ENCODE measurements at places on chromosomes 3 and 15.

DNA sequence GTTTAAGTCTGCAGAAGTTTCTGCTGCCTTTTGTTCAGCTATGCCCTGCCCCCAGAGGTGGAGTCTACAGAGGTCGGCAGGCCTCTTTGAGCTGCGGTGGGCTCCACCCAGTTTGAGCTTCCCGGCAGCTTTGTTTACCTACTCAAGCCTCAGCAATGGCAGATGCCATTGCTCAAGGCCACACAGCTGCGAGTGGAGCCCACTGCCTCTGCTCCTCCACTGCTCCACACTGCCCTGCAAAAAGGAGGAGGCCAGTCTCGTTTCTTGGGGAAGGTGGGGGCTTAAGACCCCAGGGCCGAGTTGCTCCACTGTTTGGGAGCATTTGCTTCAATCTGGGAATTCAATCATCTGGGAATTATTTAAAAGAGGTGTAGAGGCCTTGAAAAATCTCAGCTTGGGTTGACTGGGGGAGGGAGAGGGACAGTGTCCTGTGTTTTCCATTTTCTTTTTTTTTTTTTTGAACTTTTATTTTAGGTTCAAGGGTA lies 144.6 kb upstream of the MEF2A start:
- no peak for DNase-seq

DNA sequence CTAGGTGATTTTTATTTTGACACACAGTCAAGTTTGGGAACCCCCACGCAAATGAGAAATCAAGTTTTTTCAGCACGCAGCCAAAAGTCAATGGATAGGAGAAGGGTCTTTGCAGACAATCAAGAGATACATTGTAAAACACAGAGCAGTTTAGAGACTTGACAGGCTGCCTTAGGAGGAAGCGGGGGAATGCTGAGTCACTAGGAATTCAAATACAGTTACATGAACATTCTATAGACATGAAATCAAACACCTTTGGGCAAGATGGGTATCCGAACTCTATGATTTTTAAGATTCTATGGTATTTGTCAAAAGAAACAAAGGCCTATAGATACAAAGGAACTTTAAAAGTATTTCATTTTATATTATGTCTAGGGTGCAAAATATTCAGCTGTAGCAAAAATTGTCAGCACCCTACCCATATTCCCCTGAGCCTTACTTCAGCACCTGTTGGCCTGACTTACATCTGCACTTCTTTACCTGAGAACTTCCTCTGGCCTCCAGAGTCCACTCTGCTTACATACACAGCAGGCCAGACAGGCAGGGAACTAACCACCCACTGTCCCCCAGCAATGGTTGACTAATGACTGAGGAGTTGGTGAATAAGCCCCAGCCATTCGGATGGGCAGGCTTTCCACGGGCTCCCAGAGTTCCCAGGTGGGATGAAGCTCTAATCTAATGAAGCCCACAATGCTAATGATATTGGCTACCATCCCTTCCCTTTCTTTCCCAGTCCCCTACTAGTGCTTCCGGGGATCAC lies 289.3 kb upstream of the RORA start:
- DNase-seq: no peak

DNA sequence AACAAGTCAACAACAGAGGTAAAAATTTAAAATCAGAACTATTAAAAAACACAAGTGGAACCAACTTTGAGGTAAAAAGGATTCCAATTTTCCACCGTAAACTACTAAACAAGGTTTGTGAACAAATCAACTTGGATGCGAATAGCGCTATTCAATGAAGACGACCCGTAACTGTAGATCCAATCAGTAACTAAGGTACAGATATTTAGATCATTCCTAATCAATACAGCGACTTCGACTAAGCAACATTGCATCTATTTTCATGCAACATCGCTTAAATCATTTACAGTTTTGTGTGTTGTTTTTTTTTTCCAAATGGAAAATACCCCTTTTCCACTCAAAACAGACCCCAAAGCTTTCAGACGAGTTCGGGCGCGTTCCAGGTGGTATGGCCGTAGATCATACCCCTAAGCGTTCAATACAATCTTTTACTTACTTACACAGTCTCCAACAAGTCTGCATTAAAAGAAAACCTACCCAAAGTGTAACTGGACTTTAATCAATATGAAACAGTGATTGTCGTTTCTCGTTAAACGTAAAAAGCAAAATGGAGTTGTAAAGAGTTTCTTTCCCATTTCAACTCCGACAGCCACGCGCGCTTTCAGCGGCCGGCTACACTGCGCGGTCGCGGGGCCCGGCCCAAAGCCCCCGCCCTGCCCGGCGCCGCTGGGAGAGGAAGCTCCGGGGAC lies 786 bp downstream of the RHOA start:
- no peak for DNase-seq

- DNase-seq: no peak
These were observed 25.4 kb downstream of the ALS2CL start for GRCh38 chr3:46668116-46668515.

GRCh38 chr15:79635149-79635771 lies 203.1 kb downstream of the MINAR1 start:
- DNase-seq: no peak

DNA sequence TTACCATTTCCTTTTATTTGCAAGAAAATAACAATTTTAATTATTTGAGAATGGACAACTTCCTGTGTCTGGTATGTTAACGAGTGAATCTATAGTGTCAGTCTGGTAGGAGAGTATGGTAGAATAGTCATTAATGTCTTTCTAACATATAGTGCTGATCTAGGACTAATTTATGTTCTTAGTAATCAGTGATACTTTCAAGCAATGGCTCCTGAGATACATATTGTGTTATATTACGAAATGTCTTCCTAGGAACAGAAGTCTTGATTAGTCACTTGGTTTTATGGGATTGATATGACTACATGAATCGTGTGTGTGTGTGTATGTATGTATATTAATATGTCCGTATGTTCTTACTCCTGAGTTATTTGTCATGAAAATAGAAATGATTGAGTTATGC lies 66.6 kb upstream of the PAQR5 start:
- no peak for DNase-seq

DNA sequence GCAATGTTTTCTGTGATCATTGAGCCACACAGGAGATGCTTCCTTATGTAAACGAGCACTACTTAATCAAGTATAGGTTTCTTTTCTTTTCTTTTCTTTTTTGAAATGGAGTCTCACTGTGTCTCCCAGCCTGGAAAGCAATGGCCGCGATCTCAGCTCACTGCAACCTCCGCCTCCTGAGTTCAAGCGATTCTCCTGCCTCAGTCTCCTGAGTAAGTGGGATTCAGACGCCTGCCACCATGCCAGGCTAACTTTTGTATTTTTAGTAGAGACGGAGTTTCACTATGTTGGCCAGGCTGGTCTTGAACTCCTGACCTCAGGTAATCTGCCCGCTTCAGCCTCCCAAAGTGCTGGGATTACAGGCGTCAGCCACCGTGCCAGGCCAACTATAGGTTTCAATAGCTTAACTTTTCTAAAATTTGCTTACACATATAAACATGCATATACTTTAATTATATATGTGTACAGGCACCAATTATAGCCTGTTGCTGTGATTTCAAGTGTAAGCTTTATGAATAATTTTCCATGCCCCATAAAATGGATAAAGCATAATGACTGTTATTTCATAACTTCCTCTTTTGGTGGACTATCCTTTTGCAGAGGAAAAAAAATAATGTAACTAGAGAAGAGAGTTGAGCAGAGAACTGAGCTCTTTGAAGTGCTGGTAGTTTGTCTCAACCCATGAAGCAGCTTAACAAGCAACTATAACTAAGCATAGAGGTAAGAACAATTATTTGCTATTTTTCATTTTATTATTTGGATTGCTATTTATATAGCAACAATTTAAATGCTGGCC lies 24.8 kb upstream of the MBNL1 start:
- DNase-seq: peak; percentile 69

DNA sequence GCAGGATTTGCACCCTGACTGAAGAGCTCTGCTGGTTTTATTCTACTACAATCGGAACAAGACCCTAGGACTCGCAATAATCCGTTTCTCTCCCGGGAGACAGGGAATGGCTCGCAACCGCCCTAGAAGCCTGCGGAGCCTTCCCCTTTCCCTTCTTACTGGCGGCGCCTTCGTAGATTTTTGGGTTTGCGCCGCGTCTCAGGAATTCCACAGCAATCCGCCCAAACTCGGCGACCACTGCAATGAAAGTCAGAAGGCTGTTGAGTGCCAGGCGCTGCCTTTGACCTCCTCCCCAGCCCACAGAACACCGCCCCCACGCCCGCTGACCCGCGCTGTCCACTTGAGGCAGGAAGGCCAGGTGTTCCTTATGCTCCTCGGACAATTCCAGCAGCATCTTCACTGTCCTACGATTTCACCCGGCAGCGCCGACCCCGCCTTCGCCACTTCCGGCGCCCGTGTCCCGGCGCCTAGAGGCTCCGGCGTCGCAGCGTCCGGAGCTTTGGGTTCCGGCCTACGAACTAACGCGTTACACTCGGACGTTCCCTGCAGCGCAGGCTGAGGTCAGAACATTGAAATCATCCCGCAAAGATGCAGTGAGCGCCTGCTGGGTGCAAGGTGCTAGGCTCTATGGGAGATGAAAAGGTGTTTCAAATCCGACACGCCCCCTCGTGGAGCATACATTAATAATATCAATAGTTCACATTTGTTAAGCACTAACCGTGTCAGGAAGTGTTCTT lies at the start of gene COMMD2:
Gene COMMD2 (minus strand): TSS at position 439 of the 737 bp plus-strand sequence. CDS start 45 bp downstream, at position 394.
- DNase-seq: peak; percentile 96

DNA sequence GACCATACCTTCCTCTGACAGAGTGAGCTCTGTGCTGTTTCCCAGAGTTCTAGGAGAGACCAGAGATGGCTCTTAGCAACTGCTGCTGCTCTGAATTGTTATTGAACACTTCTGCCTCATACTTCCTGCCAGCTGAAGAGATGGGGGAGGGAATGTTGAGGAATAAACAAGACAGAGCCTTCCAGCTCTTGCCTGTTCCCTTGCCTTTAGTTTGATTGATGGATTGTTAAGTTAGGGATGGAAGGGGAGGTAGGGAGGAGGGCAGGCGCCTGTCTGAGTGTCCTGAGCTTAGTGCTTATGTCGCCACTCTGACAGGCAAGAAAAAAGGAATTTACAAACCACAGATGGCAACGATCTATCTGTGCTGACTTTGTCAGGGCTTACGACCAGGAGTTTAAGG lies 42.8 kb downstream of the ZNF609 start:
- no peak for DNase-seq

- no peak for DNase-seq
These were observed 45.1 kb downstream of the ZBTB38 start for GRCh38 chr3:141413391-141413790.

DNA sequence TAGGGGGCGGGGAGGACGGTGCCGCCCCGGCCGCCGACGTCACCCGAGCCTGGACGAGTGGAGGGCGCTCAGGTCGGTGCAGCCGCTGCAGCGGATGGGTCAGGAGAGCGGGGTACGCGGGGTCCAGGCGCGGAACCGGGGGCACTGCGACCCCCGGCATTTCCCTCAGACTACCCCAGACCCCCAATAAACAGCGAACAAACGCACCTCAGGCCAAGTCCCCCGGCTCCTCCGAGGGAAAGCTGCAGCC lies 78.9 kb downstream of the IQSEC1 start:
- DNase-seq: peak; percentile 44

- peak; percentile 62 for DNase-seq
These were observed at the start of gene CD200 for GRCh38 chr3:112333002-112333380. Gene CD200, plus strand, starts transcription at chr3:112333156. Its CDS starts 57 bp downstream, at chr3:112333213.

- DNase-seq: peak; percentile 22
These were observed 10.6 kb upstream of the SFMBT1 start for GRCh38 chr3:53056442-53056841.

GRCh38 chr3:52128118-52128683 lies 26.0 kb downstream of the POC1A start:
- DNase-seq: no peak

DNA sequence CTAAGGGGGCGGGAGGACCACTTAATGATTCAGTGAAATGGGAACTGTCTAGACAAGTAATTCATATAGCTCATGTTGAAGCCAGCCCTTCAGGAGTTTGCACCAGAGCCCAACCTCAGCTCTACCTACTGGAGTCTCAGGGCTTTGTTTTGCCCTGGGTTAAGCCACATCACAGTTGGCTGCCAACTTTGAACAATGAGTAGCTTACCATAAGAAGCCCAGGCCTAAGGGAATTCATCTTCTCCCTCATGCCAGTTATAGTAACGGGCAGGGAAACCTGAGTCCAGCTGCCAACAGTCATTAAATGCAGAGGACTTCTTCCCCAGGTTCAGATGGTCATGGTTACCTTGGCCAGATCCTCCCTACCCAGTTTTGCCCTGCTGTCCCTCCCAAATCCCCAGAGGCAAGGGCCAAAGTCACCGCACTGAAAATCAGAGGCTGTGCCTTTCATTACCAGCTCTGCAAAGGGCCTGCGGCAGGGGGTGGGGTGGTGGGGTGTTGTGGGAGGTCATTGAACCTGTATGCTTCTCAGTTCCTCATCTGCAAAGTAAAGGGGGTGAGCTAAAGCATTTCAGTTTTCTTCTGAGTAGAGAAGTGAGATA lies 302.2 kb upstream of the NR2E3 start:
- peak; percentile 84 for DNase-seq

GRCh38 chr3:13890377-13891016 lies 10.6 kb upstream of the WNT7A start:
- DNase-seq: no peak

- DNase-seq: no peak
These were observed 366.8 kb upstream of the KCNMB2 start for GRCh38 chr3:178169421-178169820.
